Left colon (tissue), 2 donors: ENCODE measurements at places on chromosomes 1 and 21.
A peak's percentile ranks its signal among the peaks of the same experiment; 100 is the strongest.

- no peak for DNase-seq
These were observed 23.3 kb downstream of the PAX7 start for GRCh38 chr1:18653916-18654315.

- DNase-seq: no peak
These were observed 257.1 kb downstream of the KCTD3 start for GRCh38 chr1:215824245-215824644.

- no peak for DNase-seq
These were observed 33.1 kb downstream of the PTP4A2 start for GRCh38 chr1:31905093-31905509.

- DNase-seq: peak; percentile 54
These were observed 485 bp downstream of the SIPA1L2 start for GRCh38 chr1:232629250-232630046.

DNA sequence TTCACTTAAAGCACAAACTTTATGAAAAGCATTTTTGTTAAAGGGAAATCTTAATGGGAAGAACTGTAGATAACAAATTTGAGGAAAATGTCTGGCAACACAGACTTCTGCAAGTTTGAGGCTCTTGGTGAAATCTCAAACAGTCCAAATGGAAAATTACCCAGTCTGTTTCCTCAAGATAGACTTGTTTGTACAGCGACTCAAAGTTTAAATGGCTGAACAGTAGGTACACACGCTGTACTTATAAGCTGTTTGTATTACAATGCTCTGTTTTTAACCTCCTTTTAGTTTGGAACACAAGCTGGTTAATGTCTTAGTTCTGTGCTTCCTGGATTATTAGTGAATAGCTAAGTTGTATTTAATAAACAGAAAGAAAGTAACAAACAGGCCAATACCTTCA is 217.1 kb downstream of the NFIA start:
- no peak for DNase-seq

DNA sequence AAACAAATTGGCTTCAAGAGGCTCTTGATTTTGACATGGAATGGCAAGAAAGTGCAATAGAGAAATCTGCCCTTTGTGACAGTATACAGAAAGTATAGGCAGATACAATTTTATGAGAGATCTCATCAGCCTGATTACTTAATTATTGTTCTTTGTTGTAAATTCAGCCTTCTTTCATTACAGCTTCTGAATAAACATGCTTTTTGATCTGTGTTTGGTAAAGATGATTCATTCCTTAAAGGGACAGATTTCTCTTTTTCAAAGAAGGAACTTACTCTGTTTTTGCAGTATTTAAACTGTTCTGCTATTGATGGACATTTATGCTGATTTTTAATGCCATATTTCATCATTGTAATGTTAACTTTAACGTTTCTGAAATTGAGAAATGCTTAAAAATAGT is 13.7 kb upstream of the MPC2 start:
- no peak for DNase-seq

GRCh38 chr1:224245188-224245587 is 62.1 kb downstream of the DEGS1 start:
- DNase-seq: peak; percentile 60
